ENCODE measurements at places on chromosomes 13 and 19. TPM values are rescaled to one million over a fixed set of nuclear protein-coding genes. Genes with fewer than 3 reads are reported as not detected.

DNA sequence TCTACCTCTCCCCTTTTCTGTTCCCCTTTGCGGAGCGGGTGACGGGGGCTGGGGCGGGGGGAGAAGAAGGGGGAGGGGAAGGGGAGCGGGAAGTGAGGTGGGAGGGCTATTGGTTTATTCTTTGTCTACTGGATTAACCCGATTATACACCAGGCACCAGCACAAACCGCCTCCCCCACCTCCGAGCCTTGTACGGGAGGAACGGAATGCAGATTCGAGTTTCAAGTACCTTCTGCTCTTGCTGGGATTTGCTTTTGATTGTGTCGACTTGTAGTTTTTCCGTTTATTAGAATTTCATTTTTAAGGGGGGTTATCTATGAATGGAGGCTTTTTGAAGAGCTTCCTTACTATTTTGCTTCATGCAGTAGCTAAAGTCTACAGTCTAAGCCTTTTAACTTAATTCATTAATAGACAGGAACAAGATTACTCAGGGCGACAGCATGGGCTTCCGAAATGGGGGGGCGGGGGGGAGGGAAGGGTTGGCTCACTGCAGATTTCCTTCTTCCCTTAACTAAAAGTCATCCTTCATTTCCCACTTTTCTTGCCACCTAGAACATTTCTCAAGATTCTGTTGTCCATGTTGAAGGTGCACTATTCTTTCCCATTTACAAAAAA is 937 bp upstream of the SPRY2 start:
- DNase-seq, result peak; percentile 80

DNA sequence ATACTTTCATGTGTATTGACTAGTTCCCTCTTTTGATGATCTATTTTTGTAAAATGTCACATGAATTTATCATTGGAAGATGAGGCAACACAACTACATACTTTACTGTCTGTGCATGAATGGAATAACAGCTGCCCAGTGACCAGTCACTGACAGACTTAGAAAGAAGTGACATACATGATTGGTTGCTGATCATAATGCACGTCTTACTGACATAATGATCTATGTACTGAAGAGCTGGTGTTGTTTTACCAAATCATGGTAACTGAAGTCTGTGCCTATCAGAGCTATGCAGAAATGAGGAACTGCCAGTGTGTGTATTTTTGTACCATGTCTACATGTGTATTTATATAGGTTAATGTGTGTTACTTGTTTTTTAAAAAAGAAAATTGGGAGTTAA is 26.5 kb downstream of the GPR18 start:
- DNase-seq, result no peak

GRCh38 chr13:89515948-89516347 is 1831.5 kb upstream of the MIR17HG start:
- no peak for DNase-seq

- no peak for DNase-seq
Observed at GRCh38 chr19:10583036-10583776, 3.9 kb downstream of the AP1M2 start.

FXYD7 gene
- polyA plus RNA-seq, result 1.3 TPM

GRCh38 chr19:46035546-46035945 is 5.3 kb downstream of the IGFL4 start:
- no peak for DNase-seq

TMEM145 gene
- polyA plus RNA-seq, result not detected

DNA sequence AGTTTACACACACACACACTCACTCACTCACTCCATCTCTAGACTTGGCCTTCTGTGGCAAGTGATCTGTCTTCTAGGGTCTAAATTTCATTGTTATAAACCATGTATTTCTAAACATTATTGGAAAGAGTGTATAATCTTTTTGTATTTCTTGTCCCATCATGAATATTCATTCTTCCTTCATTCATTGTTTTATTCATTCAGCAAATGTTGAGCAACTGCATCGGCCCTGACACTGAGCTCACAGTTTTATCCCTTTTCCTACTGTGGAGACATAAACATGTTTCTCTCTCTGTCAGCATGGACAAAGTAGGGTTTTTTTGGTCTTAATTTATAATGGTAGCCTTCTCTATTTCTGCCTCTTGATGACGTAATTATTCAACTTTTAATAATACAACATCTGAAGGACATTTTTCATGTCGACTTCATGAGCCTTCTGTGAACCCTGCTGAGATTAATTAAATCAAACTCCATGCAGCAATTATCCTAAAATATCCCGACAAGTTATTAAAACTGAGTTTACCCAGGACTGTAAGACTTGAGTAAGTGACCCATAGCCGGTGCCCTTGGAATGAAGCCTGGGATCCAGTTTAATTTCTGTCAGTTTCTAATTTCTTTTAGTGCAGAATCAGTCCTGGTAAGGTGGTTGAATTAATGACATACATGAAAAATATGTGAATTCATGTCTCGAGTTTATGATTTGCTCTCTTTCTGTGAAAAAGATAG is 7.3 kb downstream of the SPATA13 start:
- DNase-seq, result no peak

DNA sequence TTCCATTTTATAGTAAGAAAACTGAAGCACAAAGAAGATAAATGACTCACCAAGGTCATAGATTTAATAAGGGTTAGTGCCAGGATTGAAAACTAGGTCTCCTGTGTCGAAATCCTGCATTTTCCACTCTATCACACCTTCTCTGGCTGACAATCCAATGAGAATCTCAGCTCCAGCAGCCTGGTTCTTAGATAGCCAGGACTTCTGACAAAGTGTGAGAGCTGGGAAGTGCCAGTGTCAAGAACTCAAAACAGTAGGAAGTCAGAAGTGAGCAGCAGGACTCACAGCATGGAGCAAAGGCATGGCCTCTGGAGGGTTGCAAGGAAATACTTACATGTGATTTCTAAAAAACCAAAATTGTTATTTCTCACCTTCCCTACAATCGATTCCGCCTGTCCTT is 24.3 kb downstream of the KCTD12 start:
- no peak for DNase-seq

ERICH6B gene
- 2.3 TPM for polyA plus RNA-seq
